ENCODE measurements at places on chromosomes 3 and 15. TPM values are rescaled to one million over a fixed set of nuclear protein-coding genes. Genes with fewer than 3 reads are reported as not detected.

Gene SLC2A2
- total RNA-seq, result not detected

Gene SEMA7A
- total RNA-seq, result 4.1 TPM

Gene THAP10
- 0.90 TPM for total RNA-seq

Gene RAD51
- 0.42 TPM for total RNA-seq

Gene BDH1
- total RNA-seq, result 5.6 TPM

Gene CD80
- 1.8 TPM for total RNA-seq

Gene GHRL
- total RNA-seq, result 1.7 TPM

Gene LEKR1
- 0.30 TPM for total RNA-seq

Gene P2RY12
- 1.9 TPM for total RNA-seq

Gene SMAD6
- total RNA-seq, result 34.8 TPM
